Stimulated activated CD8-positive, alpha-beta memory T cell treated with anti-CD3 and anti-CD28 coated beads, Interleukin-12 subunit alpha, Interleukin-12 subunit beta, amount 100 ng/mL, for 4 hours (primary cell): ENCODE measurements at places on chromosomes 6 and 20.

- DNase-seq = no peak
Measured at GRCh38 chr6:8203337-8203736, 101.0 kb upstream of the EEF1E1 start.

GRCh38 chr20:10629946-10630650, 43.7 kb downstream of the JAG1 start:
- no peak for DNase-seq

- DNase-seq = no peak
Measured at GRCh38 chr6:44122801-44123200, 4.5 kb downstream of the MRPL14 start.

DNA sequence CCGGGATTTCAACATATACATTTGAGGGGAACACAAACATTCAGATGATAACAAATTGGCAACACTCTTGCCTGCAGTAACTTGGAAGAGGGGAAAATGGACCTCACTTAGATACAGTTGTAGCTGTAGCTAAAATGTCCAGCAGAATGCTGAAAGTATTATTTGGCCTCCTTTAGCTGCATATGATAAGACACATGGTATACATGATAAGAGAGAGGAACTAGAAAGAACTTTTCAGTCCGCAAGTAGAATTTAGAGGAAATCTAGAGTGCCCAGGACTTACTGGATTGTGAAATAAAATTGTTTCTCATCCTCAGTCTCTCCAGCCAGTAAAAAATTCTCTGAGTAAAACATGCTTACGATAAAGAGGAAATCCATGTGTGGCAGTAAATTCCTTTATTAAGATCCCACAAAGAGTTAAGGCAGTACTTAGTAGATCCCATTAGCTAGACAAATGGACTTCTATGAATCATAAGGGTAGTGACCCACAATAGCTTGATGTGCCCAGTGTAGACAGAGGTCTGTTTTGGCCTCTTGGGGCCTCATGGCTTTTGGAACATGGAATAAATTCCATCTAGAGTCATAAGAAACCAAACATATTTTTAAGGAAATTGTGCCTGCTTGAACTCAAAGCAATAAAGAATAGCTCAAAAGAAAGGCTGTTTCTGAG, 87.9 kb upstream of the RBM24 start:
- DNase-seq = no peak

DNA sequence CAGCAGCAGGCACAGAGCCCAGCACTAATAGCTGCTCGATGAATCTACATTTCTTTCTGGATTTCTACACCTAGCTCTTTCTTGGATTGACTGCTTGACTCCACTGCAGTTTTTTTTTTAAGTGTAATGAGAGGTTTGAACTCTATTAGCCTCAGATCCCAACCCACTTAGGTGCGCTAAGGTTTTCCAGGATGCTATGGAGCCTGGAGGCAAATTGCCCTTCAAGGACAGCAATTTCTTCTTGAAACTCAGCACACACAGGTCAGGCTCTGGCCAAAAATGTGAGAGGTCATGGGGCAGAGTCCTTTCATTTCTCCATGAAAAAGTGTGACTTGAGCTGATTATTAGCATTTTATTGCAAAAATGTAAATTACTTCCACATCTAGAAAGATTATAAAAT, 52.3 kb upstream of the TIAM2 start:
- no peak for DNase-seq

DNA sequence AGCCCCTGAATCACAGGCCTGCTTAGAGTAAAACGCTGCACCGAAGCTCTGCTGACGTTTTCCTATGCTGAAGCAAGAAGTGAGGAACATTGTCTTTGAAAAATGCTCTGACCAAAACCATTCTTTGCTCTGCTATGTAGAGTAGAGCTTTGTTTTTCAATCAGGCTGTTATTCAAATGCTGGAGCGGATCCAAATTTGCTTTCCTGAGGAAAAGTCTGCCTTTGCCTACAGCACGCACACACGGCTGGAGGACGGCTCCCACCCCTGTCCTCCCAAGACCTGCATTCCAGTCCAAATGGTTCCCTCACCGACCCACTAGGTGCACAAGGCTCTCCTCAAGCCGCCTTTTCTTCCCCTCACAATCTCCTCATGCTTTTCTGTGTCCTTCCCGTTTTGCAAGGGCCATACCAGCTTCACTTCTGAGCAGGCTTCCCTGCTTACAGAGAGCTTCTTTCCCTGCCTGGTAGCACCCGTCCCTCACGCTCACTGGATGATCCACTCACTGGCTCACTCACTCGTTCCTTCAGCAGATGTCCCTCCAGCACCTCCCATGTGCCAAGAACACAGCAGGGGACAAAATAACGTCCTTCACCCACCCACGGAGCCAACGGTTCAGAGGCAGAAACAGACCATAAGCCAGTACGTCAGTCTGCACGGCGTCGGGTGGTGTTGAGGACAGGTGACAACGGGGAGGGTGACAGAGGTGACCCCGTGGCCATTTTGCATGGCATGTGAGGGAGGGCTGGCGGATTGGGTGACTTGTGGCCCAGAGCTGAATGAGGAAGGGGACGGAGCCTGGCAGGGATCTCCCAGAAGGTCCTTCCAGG, 137.9 kb upstream of the NEDD9 start:
- DNase-seq = no peak

GRCh38 chr6:145898376-145898775, 65.8 kb downstream of the SHPRH start:
- DNase-seq = no peak

DNA sequence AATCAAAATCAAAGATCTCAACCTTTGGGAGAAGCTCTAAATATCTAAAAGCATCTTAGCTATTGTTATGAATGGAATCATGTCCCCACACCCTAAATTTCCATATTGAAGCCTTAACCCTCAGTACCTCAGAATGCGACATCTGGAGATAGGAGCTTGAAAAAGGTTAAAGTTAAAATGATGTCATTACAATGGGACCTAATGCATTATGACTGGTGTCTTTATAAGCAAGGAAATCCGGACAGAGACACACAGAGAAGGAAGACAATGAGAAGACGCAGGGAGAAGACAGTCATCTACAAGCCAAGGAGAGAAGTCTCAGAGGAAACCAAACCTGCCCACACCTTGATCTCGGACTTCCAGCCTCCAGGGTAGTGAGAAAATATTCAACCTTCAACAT, 46.1 kb downstream of the KIF13A start:
- DNase-seq = no peak

DNA sequence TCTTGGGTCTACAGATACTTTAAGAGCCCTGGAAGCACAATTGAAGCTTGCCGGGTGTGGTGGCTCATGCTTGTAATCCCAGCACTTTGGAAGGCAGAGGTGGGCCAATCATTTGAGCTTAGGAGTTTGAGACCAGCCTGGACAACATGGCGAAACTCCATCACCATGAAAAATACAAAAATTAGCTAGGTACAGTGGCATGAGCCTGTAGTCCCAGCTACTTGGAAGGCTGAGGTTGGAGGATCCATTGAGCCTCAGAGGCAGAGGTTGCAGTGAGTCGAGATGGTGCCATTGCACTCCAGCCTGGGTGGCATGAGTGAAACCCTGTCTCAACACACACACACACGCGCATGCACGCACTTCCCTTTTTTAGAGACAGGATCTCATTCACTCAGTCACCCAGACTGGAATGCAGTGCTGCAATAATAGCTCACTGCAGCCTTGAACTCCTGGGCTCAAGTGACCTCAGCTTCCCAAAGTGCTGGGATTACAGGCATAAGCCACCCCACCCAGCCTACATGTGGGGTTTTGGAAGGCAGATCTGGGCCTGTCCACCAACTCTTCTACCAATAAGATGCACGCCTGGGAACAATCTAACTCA, 182.5 kb upstream of the JARID2 start:
- no peak for DNase-seq

DNA sequence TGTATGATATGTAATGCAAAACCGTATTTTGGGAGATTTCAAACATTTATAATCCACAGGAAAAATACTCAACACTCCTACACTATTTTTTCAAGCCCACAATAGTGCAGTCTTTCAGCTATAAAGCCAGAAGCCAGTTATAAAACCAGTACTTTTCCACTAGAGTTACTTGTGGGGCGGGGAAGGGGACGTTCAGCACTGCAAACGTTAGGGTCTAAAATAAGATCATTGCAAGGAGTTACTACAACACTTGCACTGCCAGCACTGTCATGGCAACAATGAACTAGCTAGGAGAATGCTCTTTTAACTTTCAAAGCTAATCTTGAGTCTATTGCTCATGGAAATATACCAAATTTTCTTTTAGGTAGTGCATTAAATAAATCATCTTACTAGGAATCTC, 14.7 kb downstream of the SESN1 start:
- DNase-seq = no peak

DNA sequence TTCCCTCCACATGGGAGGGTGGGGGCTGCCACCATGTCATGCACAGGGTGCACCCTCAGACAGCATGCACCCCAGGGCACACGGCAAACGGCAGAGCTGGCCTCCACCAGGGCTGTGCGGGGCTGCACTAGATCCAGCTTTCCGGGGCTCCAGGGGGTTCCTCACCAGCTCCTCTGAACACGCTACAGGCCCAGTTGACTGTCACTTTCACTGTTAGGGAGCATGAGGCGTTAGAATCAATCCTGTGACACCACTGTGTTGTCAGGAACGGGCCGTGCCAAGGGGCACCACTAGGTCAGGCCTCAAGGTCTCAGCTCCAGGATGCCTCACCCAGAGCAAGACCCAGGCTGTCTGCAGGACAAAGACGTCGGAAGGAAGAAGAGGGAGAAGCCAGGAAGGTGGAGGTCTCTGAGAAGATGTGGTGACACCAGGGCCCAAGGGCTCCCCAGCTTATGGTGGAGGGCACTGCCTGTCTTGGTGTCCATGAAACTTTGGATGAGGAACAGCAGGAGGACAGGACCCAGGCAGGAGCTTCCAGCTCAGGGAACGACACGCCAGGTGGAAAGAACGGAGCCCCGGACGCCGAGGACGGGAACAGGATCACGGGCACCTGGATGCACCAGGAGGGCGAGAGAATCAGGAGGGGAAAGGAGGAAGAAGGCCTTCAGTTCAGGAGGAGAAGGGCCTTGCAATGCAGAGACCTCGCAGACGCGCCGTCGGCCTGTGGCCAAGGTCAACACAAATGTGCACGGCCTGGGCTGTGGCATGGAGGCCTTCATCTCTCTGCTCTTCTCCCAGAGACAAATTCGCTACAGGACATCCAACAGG, 49.5 kb downstream of the YTHDF1 start:
- no peak for DNase-seq

DNA sequence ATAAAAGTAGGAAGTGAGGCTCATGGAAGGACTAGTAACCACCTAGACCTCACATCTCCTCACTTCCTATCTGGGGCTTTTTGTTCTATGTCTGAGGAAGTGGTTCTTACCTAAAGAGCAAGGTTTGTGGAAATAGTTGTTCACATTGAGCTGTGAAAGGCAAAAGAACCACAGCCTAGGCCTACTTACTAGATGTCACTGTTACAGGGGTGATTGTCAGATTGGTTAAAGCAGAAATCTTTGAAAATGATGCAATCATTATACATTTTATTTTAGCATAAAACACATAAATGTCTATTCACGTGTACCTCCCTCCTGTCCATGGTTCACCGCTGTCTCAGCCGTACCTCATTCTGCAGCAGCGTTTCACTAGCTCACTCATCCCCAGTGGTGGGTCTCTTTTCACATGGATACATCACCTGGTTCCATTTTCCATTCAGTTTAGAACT, 268.8 kb downstream of the TMEM242 start:
- no peak for DNase-seq

GRCh38 chr6:5762561-5762968, 244.2 kb downstream of the NRN1 start:
- no peak for DNase-seq

- no peak for DNase-seq
Measured at GRCh38 chr6:24981386-24981760, 45.6 kb upstream of the RIPOR2 start.

DNA sequence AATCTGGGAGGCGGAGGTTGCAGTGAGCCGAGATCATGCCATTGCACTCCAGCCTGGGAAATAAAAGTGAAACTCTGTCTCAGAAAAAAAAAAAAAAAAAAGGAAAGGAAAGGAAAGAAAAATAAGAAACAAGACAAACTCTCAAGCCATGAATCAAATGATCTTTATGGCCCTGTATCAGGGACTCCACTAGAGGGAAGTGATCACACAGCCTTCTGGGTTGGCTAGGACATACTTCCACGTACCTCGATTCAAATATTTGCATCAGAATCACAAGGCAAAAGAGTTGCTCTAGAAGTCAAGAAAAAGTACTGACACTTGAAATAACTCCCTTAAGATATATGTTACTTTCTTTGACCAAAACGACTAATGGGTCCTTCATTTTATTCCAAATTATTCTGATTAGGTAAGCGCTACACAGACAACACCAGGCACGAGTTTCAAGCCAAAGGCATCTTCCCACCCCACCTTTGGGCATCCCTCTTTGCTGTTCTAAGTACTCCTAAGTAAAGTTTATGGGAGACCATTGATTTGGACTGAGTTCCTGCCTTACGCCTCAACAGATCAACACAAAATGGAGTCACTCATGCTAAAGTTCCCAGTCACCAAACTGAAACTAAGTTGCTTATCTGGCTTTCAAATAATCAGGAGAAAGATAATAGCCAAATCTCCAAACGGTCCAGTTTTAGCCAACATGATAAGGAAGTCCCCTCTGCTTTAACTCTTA, 77.5 kb upstream of the NT5E start:
- no peak for DNase-seq

GRCh38 chr6:155377061-155377460, 62.8 kb upstream of the TFB1M start:
- DNase-seq = no peak

DNA sequence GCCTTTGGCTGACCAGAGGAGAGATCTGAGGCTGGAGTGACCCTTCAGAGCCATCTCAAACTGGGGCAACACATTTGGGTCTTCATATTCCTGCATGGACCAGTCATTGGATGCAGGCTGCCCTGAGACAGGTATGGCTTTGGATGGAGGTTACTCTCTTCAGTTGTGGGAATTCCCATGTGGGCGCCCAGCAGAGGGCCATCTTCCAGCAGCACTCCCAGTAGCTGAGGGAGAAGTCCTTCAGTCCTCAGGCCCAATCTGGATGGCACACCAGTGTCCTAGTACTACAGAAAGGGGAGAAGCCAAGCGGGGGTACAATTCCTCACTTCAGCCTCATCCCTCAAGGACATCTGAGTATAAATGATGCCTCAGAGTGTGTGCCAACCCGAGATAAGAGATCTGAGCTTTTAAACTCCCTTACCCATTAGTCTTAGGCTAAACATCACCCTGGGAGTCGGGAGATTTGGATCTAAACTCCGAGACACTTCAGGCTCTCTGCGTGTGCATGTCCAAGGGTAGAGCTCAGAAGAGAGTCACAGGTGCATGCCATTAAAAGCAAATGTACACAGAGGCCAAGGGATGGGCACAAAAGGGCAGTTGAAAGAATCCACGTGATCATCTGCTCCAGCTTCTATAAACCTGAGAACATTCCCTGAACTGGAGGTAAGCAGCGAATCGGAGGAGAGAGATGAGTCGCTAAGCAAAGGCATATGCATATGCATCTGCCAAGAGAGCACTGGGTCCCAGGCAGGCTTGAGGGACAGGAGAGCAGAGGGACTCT, 204.6 kb downstream of the CD83 start:
- no peak for DNase-seq
